ENCODE measurements at places on chromosomes 5 and 9.

- DNase-seq: no peak
Measured at GRCh38 chr9:119803679-119804078, 434.4 kb upstream of the BRINP1 start.

DNA sequence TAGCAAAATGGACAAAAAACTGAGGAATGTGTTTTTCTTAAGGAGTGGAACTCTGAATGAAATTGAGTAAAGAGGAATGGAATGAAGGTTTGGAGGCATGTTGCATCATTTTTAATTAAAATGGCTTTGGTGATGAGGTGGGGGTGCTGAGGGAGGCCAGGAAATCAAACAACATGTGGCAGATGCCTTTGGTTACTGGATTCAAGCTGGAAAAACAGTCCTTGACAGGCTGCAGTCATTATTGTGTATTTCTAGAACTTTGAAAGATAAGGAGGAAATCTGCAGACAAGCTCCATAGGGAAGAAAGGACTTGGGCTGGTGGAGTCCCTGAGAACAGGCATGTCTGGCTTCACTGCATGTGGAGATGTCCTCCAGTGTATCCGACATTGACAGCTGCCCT is 203.5 kb upstream of the HAPLN1 start:
- DNase-seq: no peak

GRCh38 chr5:80957031-80957761 is 3.0 kb upstream of the RASGRF2 start:
- no peak for DNase-seq

DNA sequence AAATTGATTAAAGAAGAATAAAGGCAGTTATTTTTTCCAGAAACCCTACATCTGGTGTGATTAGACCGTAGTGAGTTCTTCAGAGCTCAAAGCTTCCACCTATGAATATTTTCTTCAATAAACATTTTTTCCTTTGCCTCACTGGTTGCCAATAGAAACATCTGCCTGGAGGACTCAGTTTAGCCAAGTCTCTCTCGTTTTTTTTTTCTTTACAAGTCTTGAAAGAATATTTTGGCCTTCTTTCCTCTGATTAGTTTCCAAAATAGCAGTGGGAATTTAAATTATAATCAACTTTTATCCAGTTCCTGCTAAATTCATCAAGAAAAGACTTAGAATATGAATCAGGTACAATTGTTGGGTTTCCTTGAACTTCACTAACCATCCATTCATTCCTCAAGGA is 897.5 kb downstream of the TLE1 start:
- no peak for DNase-seq
